ENCODE measurements at places on chromosomes 2 and 18.

DNA sequence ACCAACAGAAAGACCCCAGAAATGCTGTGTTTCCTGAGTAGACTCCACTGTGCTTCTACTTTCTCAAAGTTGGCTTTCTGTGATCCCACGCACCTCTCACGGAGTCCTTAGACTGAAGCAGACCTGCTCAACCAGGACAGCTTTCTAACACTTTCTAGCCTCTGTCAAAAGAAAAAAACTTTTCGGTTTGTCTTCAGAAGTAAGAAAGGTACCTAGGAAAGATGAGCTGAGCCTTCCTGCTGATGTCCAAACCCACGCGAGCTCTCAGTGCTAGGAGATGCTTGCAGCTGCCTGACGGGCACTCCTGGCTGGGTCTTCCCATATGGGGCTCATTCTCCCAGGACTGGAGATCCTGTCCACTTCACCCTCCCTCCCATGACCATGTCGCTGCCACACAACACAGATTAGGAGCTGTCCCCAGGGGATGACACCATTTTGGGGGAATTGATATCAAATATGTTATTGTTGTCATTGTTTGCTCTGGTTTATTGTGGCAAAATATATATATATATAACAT, 49.2 kb upstream of the DAPL1 start:
- no peak for DNase-seq

GRCh38 chr2:168149150-168149974, 98.0 kb downstream of the STK39 start:
- DNase-seq = no peak

- DNase-seq = no peak
Measured at GRCh38 chr2:241724259-241724974, 10.0 kb upstream of the D2HGDH start.

GRCh38 chr18:35740656-35741055, 159.1 kb downstream of the GALNT1 start:
- no peak for DNase-seq

- no peak for DNase-seq
Measured at GRCh38 chr2:186691231-186691630, 2.6 kb upstream of the FAM171B start.

DNA sequence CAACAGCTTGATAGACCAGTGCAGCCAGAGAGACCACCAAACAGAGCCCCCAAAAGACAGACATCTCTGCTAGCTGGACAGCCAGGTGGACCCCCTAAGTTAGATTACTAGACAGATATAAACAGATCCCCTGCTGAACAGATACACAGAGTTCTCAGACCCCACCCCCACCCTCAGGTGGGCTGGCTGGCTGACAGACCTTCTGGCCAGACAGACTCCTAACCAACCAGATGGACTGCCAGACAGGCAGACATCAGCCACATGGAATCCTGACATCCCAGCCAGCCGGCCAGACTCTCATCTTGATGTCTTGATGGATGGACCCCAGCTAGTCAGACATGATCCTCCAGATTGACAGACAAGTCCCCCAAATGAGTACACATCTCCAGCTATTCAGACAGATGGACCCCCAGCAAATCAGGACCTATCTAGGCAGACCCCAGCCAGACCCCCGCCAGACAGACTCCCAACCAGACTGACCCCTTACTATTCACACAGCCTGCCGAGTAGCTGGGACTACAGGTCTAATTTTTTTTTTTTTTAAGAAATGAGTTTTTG, 18.0 kb downstream of the PTPN18 start:
- no peak for DNase-seq

GRCh38 chr2:46876741-46877384, 38.7 kb downstream of the MCFD2 start:
- no peak for DNase-seq

GRCh38 chr2:150063432-150063889, 424.0 kb downstream of the RND3 start:
- no peak for DNase-seq

All from stimulated activated CD8-positive, alpha-beta memory T cell treated with anti-CD3 and anti-CD28 coated beads, Interleukin-4, amount 100 ng/mL, for 4 hours (primary cell).